ENCODE measurements at places on chromosomes 3 and 15. TPM values are rescaled to one million over a fixed set of nuclear protein-coding genes. Genes with fewer than 3 reads are reported as not detected.

ZNF662 gene
- total RNA-seq = 3.8 TPM

GOLGA6B gene
- total RNA-seq = not detected

DUSP7 gene
- 62.6 TPM for total RNA-seq

GNAT1 gene
- 0.08 TPM for total RNA-seq

EEFSEC gene
- total RNA-seq = 10.4 TPM

P2RY13 gene
- total RNA-seq = 0.28 TPM

NAALADL2 gene
- total RNA-seq = 2.4 TPM

SCG5 gene
- total RNA-seq = 0.80 TPM

GPR156 gene
- total RNA-seq = 0.08 TPM

SUCLG2 gene
- total RNA-seq = 38.9 TPM

EBLN2 gene
- 2.1 TPM for total RNA-seq

GLCE gene
- total RNA-seq = 16.0 TPM

TMEM266 gene
- 0.08 TPM for total RNA-seq

TOMM70 gene
- total RNA-seq = 33.0 TPM

CFAP91 gene
- not detected for total RNA-seq

FBXW12 gene
- not detected for total RNA-seq

RAD51 gene
- total RNA-seq = 8.2 TPM

NME9 gene
- not detected for total RNA-seq

RAB6B gene
- 3.3 TPM for total RNA-seq

CLDN11 gene
- 1.2 TPM for total RNA-seq

FBLN2 gene
- 10.4 TPM for total RNA-seq

ITPR1 gene
- total RNA-seq = 12.7 TPM

LRRC58 gene
- 11.1 TPM for total RNA-seq

PIGX gene
- 20.0 TPM for total RNA-seq

NRG4 gene
- total RNA-seq = 1.6 TPM

SRGAP3 gene
- 5.2 TPM for total RNA-seq

CPNE9 gene
- total RNA-seq = not detected

FLNB gene
- total RNA-seq = 124 TPM

RARRES1 gene
- total RNA-seq = 14.9 TPM

GRK7 gene
- not detected for total RNA-seq

SLC38A3 gene
- 0.60 TPM for total RNA-seq

IL16 gene
- 2.7 TPM for total RNA-seq

DET1 gene
- 0.80 TPM for total RNA-seq

PRICKLE2 gene
- total RNA-seq = 6.0 TPM

WHAMM gene
- 4.0 TPM for total RNA-seq

ACTC1 gene
- 0.92 TPM for total RNA-seq

LTF gene
- 108 TPM for total RNA-seq

COL6A5 gene
- 0.16 TPM for total RNA-seq

CLDN18 gene
- total RNA-seq = not detected

PIF1 gene
- 6.3 TPM for total RNA-seq

GHSR gene
- total RNA-seq = not detected

TRH gene
- total RNA-seq = not detected

SLC24A1 gene
- 7.1 TPM for total RNA-seq

CLK3 gene
- 41.0 TPM for total RNA-seq

SCN11A gene
- 0.04 TPM for total RNA-seq

GASK1A gene
- total RNA-seq = 2.9 TPM

SLC6A6 gene
- 11.0 TPM for total RNA-seq

SLC6A11 gene
- total RNA-seq = 7.8 TPM

RETNLB gene
- total RNA-seq = not detected

LRRC57 gene
- 11.6 TPM for total RNA-seq

FES gene
- 3.8 TPM for total RNA-seq

DUOXA2 gene
- total RNA-seq = 10.4 TPM
